ENCODE measurements at places on chromosomes 13 and 19. TPM values are rescaled to one million over a fixed set of nuclear protein-coding genes. Genes with fewer than 3 reads are reported as not detected.

The C19orf38 gene
- 3.9 TPM for total RNA-seq

The CLEC11A gene
- total RNA-seq: 23.1 TPM

The SIGLECL1 gene
- not detected for total RNA-seq

The PLPPR3 gene
- 0.31 TPM for total RNA-seq

The CPB2 gene
- not detected for total RNA-seq

The HCST gene
- total RNA-seq: not detected

The CXCL17 gene
- total RNA-seq: 2.2 TPM

The LILRA5 gene
- total RNA-seq: not detected

The DLL3 gene
- not detected for total RNA-seq

The KXD1 gene
- 40.7 TPM for total RNA-seq

The LILRB4 gene
- total RNA-seq: 0.51 TPM

The ZNF878 gene
- total RNA-seq: not detected

The RPL18A gene
- 799 TPM for total RNA-seq

The ZNF227 gene
- total RNA-seq: 23.4 TPM

The AP1M2 gene
- total RNA-seq: 13.8 TPM

The ZNF699 gene
- 23.5 TPM for total RNA-seq

The ZNF761 gene
- 9.3 TPM for total RNA-seq

The TUBA3C gene
- not detected for total RNA-seq

The IZUMO1 gene
- total RNA-seq: not detected

The KCNN4 gene
- total RNA-seq: 14.8 TPM

The PSG6 gene
- total RNA-seq: not detected
